Naive thymus-derived CD8-positive, alpha-beta T cell (primary cell): ENCODE measurements at places on chromosomes 4 and X. TPM values are rescaled to one million over a fixed set of nuclear protein-coding genes. Genes with fewer than 3 reads are reported as not detected.

Gene CHRNA9
- polyA plus RNA-seq = not detected

Gene UCP1
- polyA plus RNA-seq = not detected

Gene FAM199X
- polyA plus RNA-seq = 7.6 TPM

DNA sequence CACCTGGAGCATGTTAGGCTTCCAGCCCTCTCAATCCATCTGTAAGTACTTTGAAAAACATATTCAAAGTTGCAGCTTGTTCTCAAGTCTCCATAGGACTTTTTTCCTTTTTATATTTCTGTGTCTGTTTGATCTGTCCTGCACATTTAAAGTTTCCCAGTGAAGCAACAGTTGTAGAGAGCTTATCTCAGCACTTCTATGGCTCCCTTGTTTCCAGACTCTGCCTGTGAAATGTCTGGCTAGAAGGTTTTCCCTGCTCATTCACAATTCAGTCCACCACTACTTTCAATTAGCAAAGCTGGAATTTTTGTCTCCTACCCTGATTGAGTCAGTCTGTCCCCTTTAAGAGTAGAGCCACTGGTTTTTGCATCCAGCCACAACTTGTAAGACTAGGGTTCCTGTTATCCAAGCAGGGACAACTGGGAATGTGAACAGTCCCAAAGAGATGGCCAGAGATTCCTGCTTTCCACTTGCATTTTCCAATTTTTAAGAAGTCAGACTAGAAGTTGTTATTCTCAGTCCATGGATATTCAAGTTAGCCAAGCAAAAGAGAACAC is 116.1 kb downstream of the GASK1B start:
- DNase-seq = no peak
- no peaks in the 10 kb centered on the region for H3K36me3 ChIP-seq
- no peak overlapping the region for H3K4me3 ChIP-seq
- no peaks in the 10 kb centered on the region for H3K4me1 ChIP-seq

DNA sequence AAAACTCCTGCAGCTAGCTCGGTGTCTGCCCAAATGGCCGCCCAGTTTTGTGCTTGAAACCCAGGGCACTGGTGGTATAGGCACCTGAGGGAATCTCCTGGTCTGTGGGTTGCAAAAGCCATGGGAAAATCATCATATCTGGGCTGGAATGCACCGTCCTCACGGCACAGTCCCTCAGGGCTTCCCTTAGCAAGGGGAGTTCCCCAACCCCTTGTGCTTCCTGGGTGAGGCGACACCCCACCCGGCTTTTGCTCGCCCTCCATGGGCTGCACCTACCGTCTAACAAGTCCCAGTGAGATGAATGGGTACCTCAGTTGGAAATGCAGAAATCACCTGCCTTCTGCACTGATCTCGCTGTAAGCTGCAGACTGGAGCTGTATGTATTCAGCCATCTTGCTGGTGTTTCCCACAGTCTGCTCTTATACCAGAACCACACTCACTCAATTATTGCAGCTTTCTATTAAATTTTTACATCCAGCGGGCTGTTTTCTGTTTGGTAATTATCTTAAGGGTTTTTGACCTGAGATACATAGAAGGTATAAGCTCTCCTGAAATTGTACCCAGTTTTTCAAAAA is 36.7 kb upstream of the NPNT start:
- no peak overlapping the region for H3K4me3 ChIP-seq
- H3K36me3 ChIP-seq = peaks cover 47% of the 10 kb centered on the region
- no peaks in the 10 kb centered on the region for H3K4me1 ChIP-seq
- no peak overlapping the region for H3K27ac ChIP-seq
- no peaks in the 10 kb centered on the region for H3K27me3 ChIP-seq
- DNase-seq = no peak

Gene UTP14A
- 7.3 TPM for polyA plus RNA-seq

Gene MAGEA10
- not detected for polyA plus RNA-seq

Gene GJB1
- polyA plus RNA-seq = not detected

DNA sequence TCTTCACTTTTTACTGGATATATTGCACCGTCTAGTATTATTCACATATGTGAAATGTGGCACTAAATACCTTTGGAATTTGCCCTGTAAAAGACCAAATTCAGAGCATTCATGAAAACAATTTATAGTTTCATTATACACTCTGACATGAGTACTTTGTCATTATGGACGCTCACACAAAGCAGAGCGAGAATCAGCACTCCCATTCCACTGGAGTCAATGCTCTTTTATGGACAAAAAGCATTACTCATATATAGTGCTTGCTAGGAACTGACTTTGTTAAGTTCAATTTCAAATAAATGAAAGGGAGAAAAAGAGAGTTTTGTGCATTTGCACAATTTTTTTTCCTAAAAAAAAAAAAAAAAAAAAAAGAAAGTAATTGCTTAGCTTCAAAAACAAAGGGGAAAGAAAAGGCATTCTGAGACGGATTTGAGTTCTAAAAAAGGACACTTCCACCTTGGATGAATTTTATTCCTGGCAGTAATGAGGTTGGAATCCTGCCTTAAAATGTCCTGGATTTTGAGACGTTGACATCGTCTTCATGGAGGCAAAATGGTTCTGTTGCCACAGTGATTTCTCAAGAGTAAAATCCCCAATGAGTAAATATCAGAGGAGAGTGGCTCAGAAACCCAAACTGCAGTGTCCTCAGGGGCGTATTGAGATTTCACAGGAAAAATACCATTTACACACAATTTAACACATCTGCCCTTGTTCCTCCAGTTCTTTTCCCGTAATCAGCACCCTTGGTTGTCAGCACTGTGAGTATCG is 34.8 kb downstream of the CCDC149 start:
- no peak overlapping the region for H3K4me3 ChIP-seq
- H3K4me1 ChIP-seq = no peaks in the 10 kb centered on the region
- DNase-seq = no peak

DNA sequence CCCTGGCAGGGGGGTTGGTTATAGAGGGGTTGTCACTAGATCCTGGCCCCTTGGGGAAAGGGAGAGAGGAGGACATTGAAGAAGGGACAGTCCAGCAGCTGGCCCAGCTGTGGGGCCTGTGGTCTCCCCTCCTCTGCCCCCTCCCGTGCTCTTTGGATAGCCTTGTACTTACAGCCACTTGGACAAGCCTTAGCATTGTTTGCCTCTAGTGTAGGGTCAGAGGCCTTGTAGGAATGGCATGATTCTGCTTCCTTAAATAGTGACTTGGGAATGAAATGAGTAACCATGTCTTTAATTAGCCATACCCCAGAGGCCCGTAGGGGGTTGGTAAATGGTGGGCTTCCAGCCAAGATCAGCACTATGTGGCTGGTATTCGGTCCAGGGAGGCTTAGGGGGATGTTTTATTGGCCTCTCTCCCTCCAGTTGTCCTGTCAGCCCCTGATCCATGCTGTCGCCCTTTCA is 230.6 kb downstream of the PTTG2 start:
- H3K36me3 ChIP-seq = peaks cover 5% of the 10 kb centered on the region
- no peak for DNase-seq
- no peaks in the 10 kb centered on the region for H3K27me3 ChIP-seq
- no peak overlapping the region for H3K4me3 ChIP-seq

- no peak overlapping the region for H3K4me3 ChIP-seq
- peaks cover 4% of the 10 kb centered on the region for H3K27me3 ChIP-seq
- H3K27ac ChIP-seq = no peak overlapping the region
- DNase-seq = no peak
- peaks cover 16% of the 10 kb centered on the region for H3K4me1 ChIP-seq
- peaks cover 11% of the 10 kb centered on the region for H3K36me3 ChIP-seq
Measured at GRCh38 chr4:3393171-3393570, 48.6 kb upstream of the HGFAC start.

- no peak overlapping the region for H3K27ac ChIP-seq
- DNase-seq = no peak
- no peak overlapping the region for H3K4me3 ChIP-seq
- H3K4me1 ChIP-seq = peaks cover 2% of the 10 kb centered on the region
- peaks cover 3% of the 10 kb centered on the region for H3K36me3 ChIP-seq
Measured at GRCh38 chr4:139144161-139144859, 32.7 kb downstream of the ELF2 start.

- H3K27ac ChIP-seq = no peak overlapping the region
- no peaks in the 10 kb centered on the region for H3K4me1 ChIP-seq
- no peaks in the 10 kb centered on the region for H3K27me3 ChIP-seq
Measured at GRCh38 chrX:13194291-13195103, 125.4 kb downstream of the ATXN3L start.

GRCh38 chr4:159428975-159429692 is 326.3 kb downstream of the RAPGEF2 start:
- H3K27ac ChIP-seq = no peak overlapping the region
- no peak overlapping the region for H3K4me3 ChIP-seq
- H3K4me1 ChIP-seq = peaks cover 2% of the 10 kb centered on the region

DNA sequence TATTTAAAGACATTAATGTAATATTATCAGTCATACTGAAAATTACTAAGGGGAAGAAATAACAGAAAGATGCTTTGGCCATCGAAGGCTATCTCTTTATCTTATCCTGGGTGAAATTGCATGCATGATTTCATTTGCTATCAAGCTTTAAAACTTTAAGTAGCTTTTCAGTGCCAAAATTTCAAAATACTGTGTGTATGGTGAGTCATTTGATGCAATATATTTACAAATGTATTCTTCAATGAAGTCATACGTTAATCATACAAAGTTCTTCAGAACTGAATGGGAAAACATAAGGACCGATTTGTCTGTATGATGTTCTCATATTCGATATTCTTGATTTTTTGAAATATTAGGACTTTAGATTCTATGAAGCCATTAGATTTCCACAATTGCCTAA is 1295.8 kb upstream of the AGA start:
- no peaks in the 10 kb centered on the region for H3K4me1 ChIP-seq
- DNase-seq = no peak
- no peaks in the 10 kb centered on the region for H3K36me3 ChIP-seq
- H3K4me3 ChIP-seq = no peak overlapping the region

Gene CLNK
- not detected for polyA plus RNA-seq

GRCh38 chr4:139633661-139634060 is 32.0 kb upstream of the MGST2 start:
- no peak overlapping the region for H3K4me3 ChIP-seq
- no peak for DNase-seq
- H3K36me3 ChIP-seq = peaks cover 17% of the 10 kb centered on the region
- H3K27me3 ChIP-seq = peaks cover 9% of the 10 kb centered on the region
- no peak overlapping the region for H3K27ac ChIP-seq
- H3K4me1 ChIP-seq = no peaks in the 10 kb centered on the region

GRCh38 chr4:141238186-141238585 is 17.5 kb downstream of the ZNF330 start:
- peaks cover 6% of the 10 kb centered on the region for H3K36me3 ChIP-seq
- H3K4me1 ChIP-seq = no peaks in the 10 kb centered on the region
- no peak overlapping the region for H3K27ac ChIP-seq
- no peak overlapping the region for H3K4me3 ChIP-seq
- H3K27me3 ChIP-seq = no peaks in the 10 kb centered on the region

GRCh38 chr4:14902342-14902741 is 99.9 kb upstream of the CPEB2 start:
- H3K4me1 ChIP-seq = no peaks in the 10 kb centered on the region
- H3K4me3 ChIP-seq = no peak overlapping the region
- H3K27ac ChIP-seq = no peak overlapping the region
- H3K27me3 ChIP-seq = peaks cover 14% of the 10 kb centered on the region

Gene NUDT10
- polyA plus RNA-seq = 0.20 TPM

Gene RPA4
- not detected for polyA plus RNA-seq

GRCh38 chrX:78545233-78545632 is 113.9 kb downstream of the RTL3 start:
- peaks cover 3% of the 10 kb centered on the region for H3K27me3 ChIP-seq
- DNase-seq = no peak
- no peak overlapping the region for H3K27ac ChIP-seq
- no peaks in the 10 kb centered on the region for H3K4me1 ChIP-seq
- H3K36me3 ChIP-seq = peaks cover 24% of the 10 kb centered on the region

GRCh38 chrX:149568701-149569296 is 18.5 kb downstream of the MAGEA9B start:
- H3K4me1 ChIP-seq = no peaks in the 10 kb centered on the region
- no peak for DNase-seq
- H3K36me3 ChIP-seq = no peaks in the 10 kb centered on the region
- no peak overlapping the region for H3K4me3 ChIP-seq
- H3K27me3 ChIP-seq = peaks cover 4% of the 10 kb centered on the region

Gene NUDT11
- 1.5 TPM for polyA plus RNA-seq

Gene TRIM60
- polyA plus RNA-seq = not detected

Gene BEX3
- polyA plus RNA-seq = 136 TPM

- no peak for DNase-seq
- H3K27ac ChIP-seq = no peak overlapping the region
- peaks cover 2% of the 10 kb centered on the region for H3K27me3 ChIP-seq
- no peak overlapping the region for H3K4me3 ChIP-seq
- no peaks in the 10 kb centered on the region for H3K4me1 ChIP-seq
Measured at GRCh38 chrX:107496786-107497185, 47.3 kb downstream of the FRMPD3 start.

Gene AVPR2
- polyA plus RNA-seq = not detected

DNA sequence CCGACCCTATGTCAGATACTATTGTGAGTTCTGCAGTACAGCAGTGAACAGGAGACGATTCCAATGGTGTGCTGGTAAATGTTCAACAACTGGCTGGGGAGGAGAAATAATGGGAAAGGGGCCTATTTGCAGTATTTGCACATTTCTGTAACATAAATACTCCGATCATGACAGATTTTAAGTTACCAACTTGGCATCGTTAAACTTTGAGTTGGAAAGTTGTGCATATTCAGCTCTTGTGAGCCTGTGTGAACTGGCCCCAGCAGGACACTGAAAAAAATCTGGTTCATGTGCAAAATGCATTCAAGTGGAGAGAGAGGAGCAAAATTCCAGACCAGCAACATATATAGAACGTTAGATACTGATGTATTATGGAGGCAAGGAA is 175.0 kb downstream of the MAPK10 start:
- H3K4me1 ChIP-seq = no peaks in the 10 kb centered on the region
- no peak overlapping the region for H3K27ac ChIP-seq
- no peak for DNase-seq
- no peaks in the 10 kb centered on the region for H3K36me3 ChIP-seq

DNA sequence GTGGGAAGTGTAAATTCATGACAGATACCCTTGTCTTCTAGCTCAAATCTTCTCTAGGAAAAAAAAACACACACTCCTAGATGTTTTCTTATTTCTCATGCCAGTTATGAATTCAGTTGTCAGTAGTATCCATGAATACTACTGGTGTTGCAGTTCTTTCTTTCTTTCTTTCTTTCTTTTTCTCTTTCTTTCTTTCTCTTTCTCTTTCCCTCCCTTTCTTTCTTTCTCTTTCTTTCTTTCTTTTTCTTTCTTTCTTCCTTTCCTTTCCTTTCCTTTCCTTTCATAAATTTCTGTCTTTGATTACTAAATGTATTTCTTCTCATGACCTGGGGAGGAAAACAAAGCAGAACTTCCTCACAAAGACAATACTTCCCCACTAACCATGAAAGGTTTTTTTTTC is 253.8 kb downstream of the PCDH7 start:
- H3K27ac ChIP-seq = no peak overlapping the region
- no peaks in the 10 kb centered on the region for H3K27me3 ChIP-seq
- H3K4me3 ChIP-seq = no peak overlapping the region
- no peaks in the 10 kb centered on the region for H3K4me1 ChIP-seq

- H3K4me3 ChIP-seq = no peak overlapping the region
- peaks cover 4% of the 10 kb centered on the region for H3K4me1 ChIP-seq
- H3K36me3 ChIP-seq = no peaks in the 10 kb centered on the region
- H3K27ac ChIP-seq = no peak overlapping the region
Measured at GRCh38 chrX:39828971-39829370, 268.8 kb downstream of the BCOR start.

Gene PAGE2
- polyA plus RNA-seq = not detected

GRCh38 chr4:13162886-13163285 is 321.3 kb downstream of the RAB28 start:
- H3K4me3 ChIP-seq = no peak overlapping the region
- no peaks in the 10 kb centered on the region for H3K36me3 ChIP-seq
- no peak for DNase-seq
